Neural progenitor cell (in vitro differentiated cells): ENCODE measurements at places on chromosomes 6 and 20. TPM values are rescaled to one million over a fixed set of nuclear protein-coding genes. Genes with fewer than 3 reads are reported as not detected.

DNA sequence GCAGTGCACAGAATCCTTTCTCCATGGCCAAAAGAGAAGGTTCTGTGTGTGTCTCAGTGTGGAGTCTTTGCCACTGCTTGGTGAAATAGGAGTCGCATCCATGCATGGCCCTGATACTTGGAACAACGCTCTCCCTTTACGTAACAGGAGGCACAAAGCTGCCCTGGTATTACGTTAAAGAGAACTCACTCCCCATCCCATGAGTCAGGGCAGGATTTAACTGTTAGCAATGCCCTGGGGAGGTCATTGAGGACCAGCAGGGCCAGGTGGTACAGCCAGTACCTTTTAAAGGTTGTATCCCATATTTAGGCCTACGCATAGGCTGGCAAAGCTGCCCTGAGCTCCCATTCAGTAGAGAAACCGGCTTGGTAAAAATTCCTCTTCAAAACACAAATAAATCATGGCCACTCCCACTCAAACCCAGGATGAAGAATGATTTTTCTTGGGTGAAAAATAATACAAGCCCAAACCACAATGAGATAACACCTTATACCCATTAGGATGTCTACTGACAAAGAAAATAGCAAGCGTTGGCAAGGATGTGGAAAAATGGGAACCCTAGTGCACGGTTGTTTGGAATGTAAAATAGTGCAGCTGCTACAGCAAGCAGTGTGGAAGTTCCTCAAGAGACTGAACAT lies 37.1 kb downstream of the MYLK4 start:
- no peak for DNase-seq

GRCh38 chr20:62991196-62991807 lies 15.5 kb downstream of the BHLHE23 start:
- no peak for DNase-seq

Gene NRN1
- 0.74 and 1.3 TPM in 2 replicates for total RNA-seq

GRCh38 chr20:37439223-37439933 lies 81.7 kb upstream of the NNAT start:
- DNase-seq, result no peak

- DNase-seq, result no peak
These were observed 134.1 kb downstream of the FAM83B start for GRCh38 chr6:54980511-54981275.

- DNase-seq, result no peak
These were observed 55.2 kb upstream of the TBC1D7 start for GRCh38 chr6:13383328-13384163.

- DNase-seq, result no peak
These were observed 425.4 kb upstream of the RNF217 start for GRCh38 chr6:124536842-124537191.

- no peak for DNase-seq
These were observed 40.0 kb downstream of the PLG start for GRCh38 chr6:160742090-160742489.

DNA sequence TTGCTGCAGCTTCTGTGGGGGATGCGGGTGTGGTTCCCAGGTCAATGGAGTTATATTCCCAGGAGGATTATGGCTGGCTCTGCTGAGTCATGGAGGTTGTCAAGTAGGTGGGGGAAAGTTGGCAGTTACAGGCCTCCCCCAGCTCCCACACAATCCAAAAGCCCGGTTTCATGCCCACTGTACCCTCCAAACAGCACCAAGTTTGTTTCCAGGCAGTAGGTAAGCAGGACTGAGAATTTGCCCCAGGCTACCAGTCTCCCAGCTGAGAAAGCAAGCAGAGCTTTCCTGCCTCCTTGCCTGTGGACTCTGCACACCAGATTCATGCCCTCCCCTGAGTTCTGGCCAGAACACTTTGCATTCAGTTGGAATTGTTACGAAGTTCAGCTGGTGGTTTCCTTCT lies 578.2 kb downstream of the MEI4 start:
- DNase-seq, result no peak

DNA sequence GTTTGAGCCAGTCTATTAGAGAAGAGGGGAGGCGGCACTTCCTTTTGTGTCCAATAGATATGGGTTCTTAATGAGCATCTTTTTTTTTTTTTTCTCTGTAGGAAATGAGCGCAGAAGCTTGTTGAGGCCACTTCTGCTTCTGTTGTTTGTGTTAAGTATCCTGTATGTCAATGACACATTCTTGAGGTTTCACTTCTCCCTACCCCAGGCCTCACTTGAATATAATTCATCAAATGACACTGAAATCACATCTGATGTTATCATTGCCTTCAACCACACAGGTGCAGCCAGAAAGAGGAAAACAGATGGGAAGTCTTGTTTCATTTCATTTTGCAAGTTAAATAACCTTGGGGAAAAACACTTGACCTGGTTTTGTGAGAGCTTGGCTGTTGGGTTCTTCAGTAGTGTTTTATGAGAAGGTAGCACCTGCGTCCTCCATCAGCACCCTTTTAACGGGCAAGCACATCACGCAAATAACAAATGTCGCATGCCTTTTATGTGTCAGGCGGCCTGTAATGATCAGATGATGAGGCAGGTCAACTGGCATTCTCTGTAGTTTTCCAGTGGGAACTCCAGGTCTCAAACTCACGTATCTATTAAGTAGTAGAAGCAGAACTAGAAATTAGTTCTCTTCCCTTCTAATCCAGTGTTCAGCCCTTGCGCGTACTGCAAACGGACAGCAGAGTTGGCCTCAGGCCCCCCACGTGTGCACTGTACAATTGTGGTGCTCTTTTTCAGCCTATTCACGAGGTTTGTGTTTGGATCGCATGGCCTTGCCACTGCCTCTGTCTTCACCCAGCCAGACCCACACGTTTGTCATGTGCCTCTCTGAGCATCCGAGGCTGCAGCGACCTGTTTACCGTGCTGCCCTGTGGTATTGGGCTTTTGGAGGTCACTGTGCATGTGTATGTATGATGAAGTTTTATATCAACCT lies 23.5 kb downstream of the PLEKHG1 start:
- DNase-seq, result no peak

Gene DYNLT2
- total RNA-seq, result 3.3 and 4.7 TPM in 2 replicates

Gene RUNX2
- total RNA-seq, result 0.09 and 0.19 TPM in 2 replicates

Gene GPX5
- not detected in 2 replicates for total RNA-seq

DNA sequence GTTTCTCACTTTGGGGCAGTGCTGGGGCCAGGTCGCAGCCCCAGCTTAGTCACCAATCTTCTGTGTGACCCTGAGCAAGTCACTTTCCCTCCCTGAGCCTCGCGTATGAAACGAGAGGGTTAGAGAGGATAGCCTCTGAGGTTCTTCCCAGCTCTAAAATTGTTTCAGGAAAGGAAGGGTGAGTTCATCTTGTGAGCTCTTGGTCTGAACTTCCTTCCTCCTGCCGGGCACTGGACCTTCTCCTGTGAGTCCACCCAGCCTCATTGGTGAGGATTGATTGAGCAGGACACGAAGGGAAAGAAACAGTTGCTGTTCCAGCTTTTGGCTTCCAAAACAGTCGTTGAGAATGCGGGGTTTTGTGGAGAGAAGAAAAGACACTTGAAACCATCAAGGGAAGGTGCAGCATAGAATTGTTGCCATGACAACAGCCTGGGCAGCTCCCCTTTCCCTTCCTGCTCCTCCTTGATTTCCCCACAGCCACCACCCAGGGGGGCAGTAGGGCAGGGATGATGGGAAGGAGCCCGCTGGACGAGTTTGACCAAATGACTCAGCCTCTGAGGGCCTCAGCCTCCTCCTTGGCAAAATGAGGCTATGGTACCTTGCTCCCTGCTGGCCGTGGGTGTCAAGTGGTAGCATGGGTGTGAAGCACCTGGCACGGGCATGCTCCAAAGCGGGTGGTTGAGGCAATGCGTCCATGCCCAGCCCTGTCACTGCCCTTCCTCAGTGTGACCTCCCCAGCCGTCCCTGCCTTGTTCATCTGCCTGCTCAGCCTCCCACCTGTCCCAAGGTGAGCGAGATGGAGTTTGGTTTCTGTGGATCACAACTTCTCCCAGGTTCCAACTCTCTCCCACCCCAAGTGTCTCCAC lies 107.8 kb downstream of the CDC5L start:
- DNase-seq, result peak; percentile 26

GRCh38 chr6:62429781-62430180 lies 143.8 kb upstream of the KHDRBS2 start:
- DNase-seq, result no peak

- DNase-seq, result no peak
These were observed 161.4 kb downstream of the CLIC5 start for GRCh38 chr6:45854149-45854742.

Gene SNX9
- 16.1 and 17.8 TPM in 2 replicates for total RNA-seq

DNA sequence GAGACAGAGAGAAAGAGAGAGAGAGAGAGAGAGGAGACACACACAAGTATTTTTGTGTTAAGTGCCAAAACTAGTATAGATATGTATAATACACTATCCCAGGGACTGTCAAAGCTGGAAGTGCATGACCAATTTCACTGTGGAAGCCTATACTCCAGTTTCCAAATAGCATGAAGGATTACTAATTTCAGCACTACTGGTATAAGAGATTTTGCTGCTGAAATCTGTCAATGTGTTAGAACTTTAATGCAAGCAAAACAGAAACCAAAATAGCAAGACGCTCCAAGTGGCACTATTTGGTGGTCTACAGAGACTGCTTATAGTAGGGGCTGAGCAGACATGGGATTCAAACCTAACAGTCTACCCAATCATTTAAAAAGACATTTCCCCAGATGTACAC lies 284.8 kb downstream of the BTBD9 start:
- DNase-seq, result no peak

GRCh38 chr6:158174514-158174913 lies 6.4 kb downstream of the GTF2H5 start:
- no peak for DNase-seq

Gene BAG2
- total RNA-seq, result 0.84 and 1.5 TPM in 2 replicates

- no peak for DNase-seq
These were observed 33.0 kb downstream of the GJA10 start for GRCh38 chr6:89927264-89927663.

Gene SLC12A5
- total RNA-seq, result 0.37 and 0.77 TPM in 2 replicates

DNA sequence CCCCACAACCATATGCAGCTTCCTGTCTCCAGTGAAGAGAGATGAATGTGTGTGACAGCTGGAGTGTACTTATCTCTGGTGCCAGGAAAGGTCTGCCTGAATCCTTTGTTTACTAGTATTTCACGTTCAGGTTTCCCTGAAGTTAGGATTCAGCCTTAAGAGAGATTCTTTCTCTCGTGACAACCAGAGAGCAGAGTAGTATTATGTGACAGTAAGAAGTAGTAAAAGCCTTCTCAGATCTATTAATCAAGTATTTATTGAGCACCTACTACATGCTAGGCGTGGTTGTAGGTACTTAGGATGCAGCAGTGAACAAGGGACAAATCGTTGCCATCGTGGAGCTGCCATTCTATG lies 949 bp downstream of the KIFC1 start:
- no peak for DNase-seq

- DNase-seq, result peak; percentile 86
These were observed 356.4 kb downstream of the CDH4 start for GRCh38 chr20:61608275-61609085.

- no peak for DNase-seq
These were observed 223.6 kb upstream of the RREB1 start for GRCh38 chr6:6884193-6884627.
